M059J (cell line): ENCODE measurements at places on chromosomes 3 and 15.

DNA sequence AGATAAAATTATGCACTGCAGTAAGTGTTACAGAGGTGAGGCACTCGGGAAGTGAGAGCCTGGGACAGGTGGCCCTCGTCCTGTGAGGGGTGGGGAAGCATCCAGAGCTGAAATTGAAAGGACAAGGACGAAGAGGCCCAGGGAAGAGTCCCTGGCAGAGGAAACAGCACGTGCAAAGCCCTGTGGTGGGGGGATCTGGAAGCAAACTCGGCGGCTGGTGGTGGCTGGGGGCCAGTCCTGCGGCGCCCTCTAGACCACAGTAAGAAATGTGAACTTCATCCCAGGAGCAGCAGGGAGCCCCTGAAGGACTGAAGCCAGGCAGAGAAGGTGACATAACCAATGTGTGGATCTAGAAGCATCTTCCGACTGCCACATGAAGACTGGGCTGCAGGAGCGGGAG, 42.8 kb downstream of the GRIP2 start:
- DNase-seq = no peak

- no peak for DNase-seq
Observed at GRCh38 chr3:53147903-53148400, 13.1 kb upstream of the PRKCD start.

GRCh38 chr3:127865941-127866340, 43.6 kb upstream of the MGLL start:
- DNase-seq = peak; percentile 68

- DNase-seq = no peak
Observed at GRCh38 chr3:291646-292436, 95.3 kb downstream of the CHL1 start.

DNA sequence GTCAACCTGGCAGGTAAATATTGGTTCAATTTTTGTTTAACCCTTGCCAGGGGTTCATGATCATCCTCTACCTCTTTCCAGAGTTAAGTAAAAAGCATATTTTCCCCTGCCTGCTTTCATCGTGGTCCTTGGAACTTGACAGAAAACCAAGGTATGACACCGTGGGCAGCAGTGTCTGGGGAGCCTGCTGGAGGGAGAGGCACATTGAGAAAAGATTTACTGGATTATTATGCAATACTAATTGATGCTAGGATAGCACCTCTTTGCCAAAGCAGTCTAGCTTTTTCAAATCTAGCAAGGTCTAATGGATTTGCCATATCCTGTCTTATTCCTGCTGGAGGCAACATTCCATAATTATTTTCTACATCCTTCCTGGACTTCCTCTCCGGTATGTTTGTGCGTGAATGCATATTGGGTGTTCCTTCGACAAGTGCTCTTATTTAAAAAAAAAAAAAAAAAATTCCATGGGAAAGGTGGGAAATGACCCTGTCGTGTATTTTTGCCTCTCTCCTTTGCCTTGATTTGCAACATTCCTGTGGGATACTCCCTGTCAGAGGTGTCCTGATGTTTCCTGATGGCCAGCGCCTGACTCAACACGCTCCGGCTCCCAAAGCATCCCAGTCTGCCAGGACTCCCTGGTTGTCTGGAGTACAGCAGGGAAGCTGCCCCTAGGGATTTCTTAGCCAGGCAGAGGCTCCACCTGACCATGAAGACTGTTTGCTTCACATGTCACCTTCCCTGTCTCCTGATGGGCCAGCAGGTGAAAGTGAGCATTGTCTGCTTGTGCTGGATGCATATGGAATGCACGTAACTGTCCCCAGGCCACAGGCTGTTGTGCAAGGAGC, 6.3 kb downstream of the BHLHE40 start:
- peak; percentile 89 for DNase-seq

DNA sequence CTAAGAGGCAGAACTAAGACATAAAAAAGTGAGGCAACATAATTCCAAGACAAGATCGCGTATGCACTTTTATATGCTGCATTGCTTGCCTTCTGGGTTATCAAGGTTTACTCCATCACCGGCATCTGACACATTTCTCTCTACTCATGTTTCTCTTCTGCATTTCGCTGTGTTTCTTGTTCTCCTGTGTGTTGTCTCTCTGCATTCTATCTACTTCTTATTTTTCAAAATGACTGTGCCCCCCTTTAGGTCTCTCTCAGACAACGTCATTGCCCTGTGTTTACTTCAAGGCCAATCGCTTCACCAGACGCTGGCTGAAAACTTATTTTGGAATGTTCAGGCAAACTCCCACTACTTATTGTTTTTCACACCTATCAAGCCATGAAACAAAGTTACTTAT, 280.4 kb downstream of the KCNH8 start:
- no peak for DNase-seq

- DNase-seq = no peak
Observed at GRCh38 chr15:73681063-73681462, 3.1 kb upstream of the CD276 start.

GRCh38 chr3:68045976-68046375, 391.6 kb upstream of the SUCLG2 start:
- DNase-seq = no peak

- no peak for DNase-seq
Observed at GRCh38 chr3:184821034-184821433, 9.1 kb downstream of the VPS8 start.

- DNase-seq = peak; percentile 84
Observed at GRCh38 chr3:190384309-190384756, 3.6 kb upstream of the CLDN16 start.

GRCh38 chr3:39960515-39961191, 151.2 kb downstream of the MYRIP start:
- no peak for DNase-seq

DNA sequence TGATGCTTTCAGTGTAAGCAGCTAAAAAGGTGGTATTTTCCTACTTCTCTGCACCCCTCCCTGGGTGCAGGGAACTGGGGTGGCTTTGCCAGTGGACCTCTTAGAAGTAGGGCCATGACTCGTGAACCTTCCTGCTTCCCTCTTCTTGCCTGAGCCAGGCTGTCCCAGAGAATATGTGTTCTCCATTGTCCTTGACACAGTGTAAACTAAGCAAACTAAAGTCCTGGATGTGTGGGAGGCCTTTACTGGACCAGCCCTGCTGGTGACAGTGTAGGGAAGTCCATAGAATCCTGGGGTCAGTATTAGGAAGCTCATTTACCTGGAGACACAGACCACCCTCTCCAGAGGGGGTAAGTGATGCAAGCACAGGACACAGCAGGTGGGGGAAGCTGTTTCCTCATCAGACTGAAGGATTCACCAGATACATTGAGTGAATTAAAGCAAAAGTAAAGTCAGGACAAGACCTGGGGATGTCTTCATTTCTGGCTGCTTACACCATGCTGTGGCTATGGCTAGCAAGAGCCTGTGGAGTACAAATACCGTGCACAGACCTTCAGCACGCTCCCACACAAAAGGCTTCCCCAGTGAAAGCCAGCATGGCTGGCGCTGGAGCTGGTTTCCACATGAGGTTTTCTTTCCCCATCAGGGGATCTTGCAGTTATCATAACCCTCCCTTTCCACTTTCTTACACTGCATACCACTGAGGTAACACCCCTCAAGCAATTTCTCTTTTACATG, 64.8 kb upstream of the LPP start:
- DNase-seq = no peak

DNA sequence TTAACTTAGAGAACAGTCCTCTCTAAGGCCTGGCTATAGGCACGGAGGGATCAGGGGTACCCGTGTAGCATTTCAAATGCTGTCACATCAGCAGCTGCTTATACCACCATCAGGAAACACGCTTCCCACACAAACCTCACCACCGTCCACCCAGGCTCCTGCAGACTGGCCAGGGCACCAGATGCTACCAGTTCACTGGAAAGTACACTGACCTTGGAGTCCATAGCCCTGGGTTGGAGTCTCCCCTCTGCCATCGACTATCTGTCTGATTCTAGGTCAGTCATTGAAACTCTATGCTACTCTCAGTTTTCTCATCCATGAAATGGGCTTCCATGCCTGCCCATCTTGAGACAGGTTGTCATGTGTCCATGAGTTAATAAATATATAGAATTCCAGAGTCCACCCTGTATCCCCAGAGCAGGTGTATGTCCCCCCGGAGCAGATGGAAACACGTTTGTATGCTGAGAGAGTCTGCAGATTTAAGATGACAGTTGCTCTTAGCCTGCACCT, 156.0 kb upstream of the SMAD3 start:
- DNase-seq = no peak

DNA sequence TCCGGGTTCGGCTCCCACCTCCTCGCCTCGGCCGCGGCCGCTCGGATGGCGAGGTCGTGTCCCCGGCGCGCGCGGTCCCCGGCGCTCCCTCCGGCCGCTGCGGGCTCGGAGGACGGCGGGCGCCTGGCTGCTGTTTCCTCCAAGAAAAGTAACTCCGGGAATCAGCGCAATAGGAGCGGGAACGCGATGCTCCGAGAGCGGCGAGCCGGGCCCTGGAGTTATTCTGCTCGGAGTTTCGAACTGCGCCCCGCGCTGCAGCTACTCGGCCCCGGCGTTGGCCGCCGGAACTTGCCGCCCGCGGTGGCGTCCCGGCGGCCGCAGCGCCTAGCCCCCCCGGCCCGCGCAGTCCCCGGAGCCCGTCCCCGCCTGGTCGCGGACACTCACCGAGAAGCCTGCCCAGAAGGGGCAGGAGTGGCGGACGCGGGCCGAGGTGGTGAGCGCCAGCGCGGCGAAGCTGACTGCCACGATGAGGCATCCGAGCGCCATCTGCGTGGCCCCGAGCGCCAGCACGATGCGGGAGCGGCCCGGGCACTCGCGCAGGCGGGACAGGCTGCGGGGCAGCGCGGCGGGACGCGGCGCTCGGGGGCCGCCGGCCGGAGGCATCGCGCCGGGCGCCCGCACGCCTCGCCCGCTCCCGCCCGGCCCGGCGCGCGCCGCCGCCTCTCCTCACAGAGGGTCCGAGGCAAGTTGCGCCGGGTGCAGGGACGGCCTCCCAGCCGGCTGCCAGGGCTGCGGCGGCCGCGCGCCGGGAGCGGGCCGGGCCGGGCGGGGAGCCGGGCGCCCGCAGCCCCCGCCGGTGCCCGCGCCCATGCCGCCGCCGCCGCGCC, 251.9 kb downstream of the TJP1 start:
- peak; percentile 19 for DNase-seq

DNA sequence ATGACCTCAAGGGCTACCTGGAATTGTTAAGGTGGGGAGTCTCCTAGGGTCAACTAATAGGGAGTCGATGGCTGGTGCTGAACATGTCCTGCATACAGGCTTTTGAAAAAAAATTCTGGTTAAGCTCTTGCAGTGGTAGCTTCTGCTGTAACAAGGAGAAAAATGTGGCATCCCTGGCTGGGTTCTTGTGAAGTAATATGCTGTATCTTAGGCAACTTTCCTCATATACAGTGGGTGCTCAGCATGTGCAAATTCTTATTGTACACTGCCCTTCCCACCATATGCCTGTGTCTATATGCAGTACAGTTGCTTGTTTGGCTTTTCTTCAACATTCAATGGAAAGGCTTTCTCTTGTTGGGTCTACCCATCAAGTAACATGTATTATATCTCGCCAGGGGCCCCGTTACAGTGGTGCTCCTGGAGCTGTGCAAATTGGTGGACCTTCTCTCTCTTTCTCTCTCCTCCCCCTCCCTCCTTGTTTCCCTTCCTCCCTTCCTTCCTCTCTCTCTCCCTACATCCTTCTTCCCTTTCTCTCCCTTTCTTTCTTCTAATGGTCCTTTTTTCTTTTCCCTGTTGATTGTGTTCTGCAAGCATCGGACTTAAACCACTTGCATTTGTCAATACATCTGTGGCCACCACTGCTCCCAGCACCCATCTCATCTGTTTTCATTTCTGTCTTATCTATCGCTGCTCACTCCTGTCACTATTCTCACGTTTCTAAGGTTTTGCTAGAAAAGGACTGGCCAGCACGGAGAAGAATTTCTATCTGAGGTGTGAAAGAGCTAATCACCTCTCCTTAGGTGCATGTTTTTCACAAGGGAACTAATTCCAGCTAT, 35.2 kb downstream of the TGFBR2 start:
- DNase-seq = no peak

GRCh38 chr3:65526656-65527055, 512.1 kb downstream of the MAGI1 start:
- no peak for DNase-seq

- no peak for DNase-seq
Observed at GRCh38 chr3:37808656-37809055, 53.0 kb upstream of the CTDSPL start.

- no peak for DNase-seq
Observed at GRCh38 chr3:65568497-65568896, 470.2 kb downstream of the MAGI1 start.

DNA sequence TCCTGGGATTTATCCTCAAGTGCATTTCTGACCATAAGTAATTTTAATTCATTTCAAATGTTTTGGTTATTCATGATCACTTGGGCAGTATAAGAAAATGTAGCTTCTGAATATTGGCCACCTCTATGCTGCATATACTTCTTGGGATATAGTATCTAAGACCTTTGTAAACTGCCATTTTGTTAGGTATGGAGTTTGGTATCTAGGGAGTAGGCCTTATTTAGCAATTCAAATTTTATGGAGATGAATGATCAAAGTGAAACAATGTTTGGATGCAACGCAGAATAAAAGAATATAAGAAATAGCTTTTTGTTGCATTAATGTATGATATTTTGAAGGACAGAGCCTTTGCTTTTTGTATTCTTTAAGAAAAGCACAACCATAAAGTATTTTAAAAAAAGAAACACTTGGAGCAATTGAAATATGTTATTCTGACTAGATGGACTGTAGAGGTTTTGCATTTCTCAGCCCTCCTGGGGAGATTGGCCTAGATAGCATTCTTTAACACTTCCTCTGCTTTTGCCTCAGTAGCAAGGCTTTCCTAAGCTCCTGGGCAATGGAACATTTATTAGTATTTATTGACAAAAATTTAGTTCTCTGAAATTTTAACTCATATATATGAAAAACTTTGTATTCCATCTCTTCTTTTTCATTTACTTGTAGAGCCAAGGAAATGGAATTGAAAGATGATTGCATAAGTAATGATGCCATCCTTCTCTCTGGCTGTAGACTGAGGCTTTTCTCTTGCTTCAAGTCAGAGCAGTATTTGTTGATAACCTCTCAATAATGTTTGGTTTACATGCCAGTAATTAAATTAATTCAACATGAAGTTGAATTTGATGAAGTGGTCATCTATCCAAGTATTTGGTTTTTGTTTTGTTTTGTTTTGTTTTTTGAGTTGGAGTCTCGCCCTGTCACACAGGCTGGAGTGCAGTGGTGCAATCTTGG, 61.8 kb upstream of the UTS2B start:
- no peak for DNase-seq
